Fibroblast of gingiva (primary cell): ENCODE measurements at places on chromosomes 5 and 9.

DNA sequence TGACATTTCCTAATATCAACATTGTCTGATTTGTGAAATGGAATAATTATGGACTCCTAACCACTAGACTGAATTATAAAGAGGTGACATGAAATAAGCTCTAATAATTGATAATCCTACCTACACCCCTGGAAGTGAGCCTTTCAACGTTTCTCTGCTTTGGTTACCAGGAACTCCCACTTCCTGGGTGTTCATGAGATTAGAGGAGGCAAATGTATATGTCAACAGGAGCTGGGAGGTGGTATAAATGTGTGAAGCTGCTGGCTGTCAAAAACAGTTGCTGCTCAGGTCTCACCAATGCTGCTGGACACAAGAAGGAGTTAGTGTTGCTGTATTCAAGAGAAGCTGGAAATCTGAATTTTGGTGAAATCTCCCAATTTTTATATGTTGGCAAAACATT, 96.8 kb downstream of the CAMK4 start:
- DNase-seq = no peak

GRCh38 chr5:143383988-143384387, 19.5 kb downstream of the NR3C1 start:
- DNase-seq = no peak

DNA sequence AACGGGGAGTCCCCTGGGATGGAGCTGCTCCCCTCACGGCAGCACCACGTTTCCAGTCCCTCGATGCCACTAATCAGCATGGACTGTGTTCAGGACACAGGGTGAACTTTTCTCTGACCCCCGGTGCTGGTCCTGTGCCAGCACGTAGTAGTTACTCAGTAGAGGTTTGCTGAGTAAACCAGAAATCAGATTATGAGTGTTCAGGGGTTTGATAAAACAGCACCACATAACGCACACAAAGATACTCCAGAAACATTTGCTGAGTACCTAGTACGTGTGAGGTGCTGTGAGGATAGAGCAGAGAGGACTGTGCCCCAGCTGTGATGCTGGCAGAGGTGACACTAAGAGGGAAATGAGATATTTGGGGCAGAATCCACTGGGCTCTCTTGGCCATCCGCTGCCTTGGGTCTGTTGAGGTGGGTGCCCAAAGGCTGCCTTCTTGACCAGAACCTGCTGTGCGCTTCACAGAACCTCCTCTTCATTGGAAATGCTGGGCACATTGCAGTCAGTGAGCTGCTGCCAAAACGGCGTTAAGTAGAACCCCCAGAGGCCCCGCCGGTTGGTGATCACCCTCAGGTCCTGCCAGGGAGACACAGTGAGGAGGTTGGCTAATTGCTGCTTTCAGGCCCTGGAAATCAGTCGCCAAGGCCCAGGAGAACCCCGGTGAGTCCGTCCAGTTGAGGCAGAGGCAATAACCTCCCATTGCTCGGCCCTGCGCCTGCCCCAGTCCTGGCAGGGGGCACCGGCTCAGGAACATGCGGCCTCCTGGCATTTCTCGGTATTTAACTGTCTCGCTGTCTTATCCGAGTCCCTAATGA, 49.4 kb downstream of the NEURL1B start:
- DNase-seq = no peak

DNA sequence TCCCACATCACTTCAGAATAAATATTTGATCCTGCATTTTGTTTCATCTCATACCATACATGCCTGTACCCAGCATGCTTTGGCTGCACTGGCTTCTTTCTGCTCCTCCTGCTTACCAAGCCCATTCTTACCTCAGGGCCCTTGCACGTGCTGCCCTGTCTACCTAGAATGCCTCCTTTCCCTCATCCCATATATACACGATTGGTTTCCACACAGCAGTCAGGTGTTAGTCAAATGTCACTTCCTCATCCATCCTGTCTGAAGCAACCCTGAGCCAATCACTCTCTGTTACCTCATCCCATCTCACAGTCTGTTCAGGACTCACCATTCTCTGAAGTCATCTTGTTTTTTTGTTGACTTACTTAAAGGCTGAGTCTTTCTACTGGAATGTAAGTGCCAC, 30.3 kb downstream of the CAST start:
- DNase-seq = peak; percentile 48

DNA sequence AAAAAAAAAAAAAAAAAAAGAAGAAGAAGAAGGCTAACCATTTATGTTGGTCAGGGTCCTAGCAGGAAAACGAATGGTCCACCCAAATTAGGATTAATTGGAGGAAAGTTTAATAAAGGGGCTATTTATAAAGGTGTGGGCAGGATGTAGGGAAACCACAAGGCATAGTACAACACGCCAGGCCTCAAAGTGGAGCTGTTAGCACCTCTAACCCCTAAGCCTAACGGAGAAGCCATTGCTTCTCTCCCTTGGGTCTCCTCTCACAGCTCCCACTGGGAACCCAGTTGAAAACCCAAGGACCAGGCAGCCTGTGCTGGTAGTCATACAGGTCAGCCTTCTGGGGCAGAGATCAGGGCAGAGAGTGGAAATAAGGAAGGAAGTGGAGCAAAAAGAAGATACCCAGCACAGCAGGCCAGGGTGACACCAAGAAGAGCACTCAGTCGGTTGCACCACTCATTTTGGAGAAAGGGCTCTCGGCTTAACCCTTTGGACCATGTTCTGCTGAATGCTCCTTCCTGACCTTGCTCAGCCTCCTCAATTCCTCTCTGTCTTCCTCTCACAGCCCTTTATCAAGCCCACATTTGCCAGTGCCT, 8.8 kb upstream of the GLIPR2 start:
- no peak for DNase-seq

DNA sequence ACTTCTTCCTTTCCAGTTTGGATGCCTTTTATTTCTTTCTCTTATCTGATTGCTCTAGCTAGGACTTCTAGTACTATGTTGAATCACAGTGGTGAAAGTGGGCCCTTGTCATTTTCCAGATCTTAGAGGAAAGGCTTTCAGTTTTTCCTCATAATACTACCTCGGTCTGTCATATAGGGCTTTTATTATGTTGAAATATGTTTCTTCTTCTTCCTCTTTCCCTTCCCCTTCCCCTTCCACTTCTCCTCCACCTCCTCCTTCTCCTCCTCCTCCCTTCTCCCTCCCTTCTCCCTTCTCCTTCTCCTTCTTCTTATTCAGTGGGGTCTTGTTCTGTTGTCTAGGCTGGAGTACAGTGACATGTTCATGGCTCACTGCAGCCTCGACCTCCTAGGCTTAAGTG, 9.2 kb upstream of the TERT start:
- DNase-seq = no peak

DNA sequence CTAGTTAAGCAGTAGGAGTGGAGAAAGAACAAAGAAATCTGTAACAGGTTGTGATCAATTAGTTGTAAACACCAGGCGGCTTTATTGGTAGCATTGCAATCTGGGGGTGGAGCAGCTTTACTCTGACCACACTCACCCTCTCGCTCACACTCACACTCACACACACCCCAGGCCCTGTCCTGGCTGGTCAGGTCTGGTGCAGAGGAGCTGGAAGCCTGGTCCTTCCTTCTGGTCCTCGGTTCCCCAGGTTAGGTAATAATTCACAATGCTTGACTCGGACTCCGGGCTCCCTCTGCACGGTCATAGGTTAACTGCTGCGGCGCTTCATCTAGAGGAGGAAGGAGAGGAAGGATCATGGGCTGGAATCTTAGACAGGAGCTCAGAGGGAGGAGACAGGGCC, 1.6 kb downstream of the CCL19 start:
- no peak for DNase-seq

- DNase-seq = peak; percentile 96
These were observed 36.4 kb downstream of the PIK3R1 start for GRCh38 chr5:68251804-68252522.

DNA sequence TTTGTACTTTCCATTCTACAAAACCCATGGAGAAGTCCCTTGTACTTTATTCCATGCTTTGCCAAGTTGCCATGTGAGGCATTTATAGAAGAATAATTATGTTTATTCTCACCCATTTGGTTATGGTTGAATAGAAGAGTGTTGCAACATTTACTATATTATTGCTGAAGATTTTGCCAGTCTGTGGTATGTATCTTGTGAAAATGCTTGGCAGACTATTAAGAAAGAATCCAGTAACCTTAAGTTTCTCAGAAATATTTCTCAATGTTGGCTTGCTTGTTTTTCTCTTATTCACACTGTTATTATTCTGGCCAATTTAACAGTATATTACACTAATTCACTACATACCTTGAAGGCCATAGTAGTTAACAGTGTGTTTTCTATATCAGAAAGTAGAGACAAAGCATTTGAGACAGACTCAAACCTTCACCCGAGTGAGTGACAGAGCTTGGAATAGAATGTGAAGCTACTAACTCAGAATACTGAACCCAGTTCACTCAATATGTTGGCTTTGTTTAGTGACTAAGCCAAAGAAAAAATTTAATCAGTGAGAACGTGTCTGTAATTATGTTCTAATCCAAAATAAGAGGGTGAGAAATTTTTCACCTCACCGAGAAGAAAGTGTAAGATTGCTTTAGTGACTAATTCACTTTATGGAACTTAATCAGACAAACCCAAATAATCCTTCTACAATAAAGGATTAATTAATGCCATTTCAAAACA, 184.4 kb downstream of the CWC27 start:
- peak; percentile 85 for DNase-seq

GRCh38 chr9:353077-353476, 138.4 kb downstream of the DOCK8 start:
- DNase-seq = no peak

GRCh38 chr9:3648722-3649246, 123.0 kb upstream of the RFX3 start:
- no peak for DNase-seq

- no peak for DNase-seq
These were observed 327.7 kb downstream of the CDK5RAP2 start for GRCh38 chr9:120252248-120252647.

DNA sequence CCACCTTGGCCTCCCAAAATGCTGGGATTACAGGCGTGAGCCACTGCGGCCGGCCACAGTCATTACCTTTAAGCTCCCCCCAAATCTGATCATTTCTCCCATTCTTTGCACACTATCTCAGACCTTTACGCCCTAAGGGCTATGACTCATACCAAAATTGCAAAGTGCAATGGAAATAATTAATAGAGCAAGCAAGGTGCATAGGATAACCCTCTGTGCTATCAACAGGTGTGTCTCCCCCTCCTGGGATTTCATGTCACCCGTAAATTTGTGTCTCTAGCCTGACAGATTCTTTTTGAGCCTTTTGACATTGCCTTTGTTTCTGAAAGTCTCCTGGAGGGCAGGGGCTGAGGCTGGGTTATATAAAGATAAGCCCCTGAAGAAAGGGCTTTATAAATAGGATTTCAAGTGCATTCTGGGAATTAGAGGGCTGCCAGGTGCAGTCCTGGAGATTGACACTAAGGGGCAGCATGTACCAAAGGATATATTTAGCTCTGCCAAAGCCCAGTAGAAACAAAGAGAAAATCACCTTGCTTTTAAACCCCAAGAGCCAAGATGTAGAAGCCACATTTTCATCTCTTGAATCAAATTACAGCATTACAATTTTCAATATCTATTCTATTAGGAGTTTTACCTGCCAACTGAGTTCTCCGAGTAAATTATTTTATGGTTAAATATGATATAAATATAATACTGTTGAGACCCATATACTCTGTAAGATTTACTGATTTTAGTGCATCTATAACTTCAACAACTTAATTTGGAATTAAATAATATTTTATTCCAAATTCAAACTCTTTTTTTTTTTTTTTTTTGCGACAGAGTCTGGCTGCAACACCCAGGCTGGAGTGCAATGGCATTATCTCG, 18.2 kb downstream of the S100Z start:
- DNase-seq = peak; percentile 47

DNA sequence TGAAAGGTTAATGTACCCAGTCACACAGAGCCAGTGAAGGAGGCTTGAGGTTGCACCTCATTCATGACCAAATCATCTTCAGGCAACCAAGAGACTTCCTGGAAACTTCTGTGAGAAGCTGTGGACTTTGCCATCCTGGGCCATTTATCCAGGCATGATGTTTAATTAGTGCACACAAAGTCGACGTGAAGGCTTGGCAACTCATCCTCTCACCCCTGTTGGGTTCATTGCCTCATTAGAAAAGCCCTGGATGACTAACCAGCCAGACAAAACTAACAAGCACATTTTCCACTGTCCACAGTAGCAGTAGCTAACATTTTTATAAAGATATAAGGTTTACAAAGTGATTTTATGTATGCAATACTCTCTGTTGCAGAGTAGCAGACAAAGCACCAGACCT, 65.7 kb upstream of the ZNF462 start:
- DNase-seq = no peak

- no peak for DNase-seq
These were observed 112.5 kb downstream of the FAM174A start for GRCh38 chr5:100647461-100648230.

GRCh38 chr5:109410389-109411148, 795 bp upstream of the PJA2 start:
- peak; percentile 88 for DNase-seq

GRCh38 chr9:33795819-33796218, 458 bp downstream of the PRSS3 start:
- DNase-seq = no peak

DNA sequence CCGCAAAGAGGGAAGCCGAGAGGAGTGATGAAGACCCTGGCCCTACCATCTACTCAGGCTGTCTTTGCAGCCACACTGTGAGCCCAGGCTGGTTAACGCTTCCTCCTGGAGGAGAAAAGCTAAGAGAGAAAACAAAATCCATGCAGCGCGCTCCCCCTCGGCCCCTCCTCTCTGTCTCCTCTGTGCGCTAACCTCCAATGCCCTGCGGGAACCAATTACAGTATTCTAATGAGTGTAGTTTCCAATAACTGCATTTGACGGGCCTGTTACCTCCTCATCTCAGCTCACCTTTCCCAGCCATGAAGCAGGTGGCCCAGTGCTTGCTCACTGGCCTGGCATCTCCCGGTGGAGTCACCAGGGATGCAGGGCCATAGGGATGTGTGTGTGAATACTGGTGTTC, 565.5 kb downstream of the EBF1 start:
- DNase-seq = no peak

DNA sequence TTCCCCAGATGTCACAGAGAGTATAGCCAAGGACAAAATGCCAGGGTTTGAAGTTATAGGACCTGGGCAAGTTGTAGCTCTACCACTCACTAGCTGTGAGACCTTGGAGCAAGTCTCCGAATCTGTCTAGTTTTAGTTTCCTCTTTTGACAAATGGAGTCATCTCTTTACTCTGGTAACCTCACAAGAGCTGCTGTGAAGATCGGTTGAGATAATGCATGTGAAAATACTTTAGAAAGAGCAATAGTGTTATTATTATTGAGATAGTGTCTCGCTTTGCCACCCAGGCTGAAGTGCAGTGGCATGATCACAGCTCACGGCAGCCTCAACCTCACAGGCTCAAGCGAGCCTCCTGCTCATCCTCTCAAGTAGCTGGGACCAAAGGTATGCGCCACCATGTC, 117.9 kb upstream of the NR5A1 start:
- DNase-seq = no peak

GRCh38 chr9:34802916-34803315, 93.0 kb upstream of the CCL21 start:
- no peak for DNase-seq
